Activated naive CD8-positive, alpha-beta T cell treated with anti-CD3 and anti-CD28 coated beads for 36 hours (primary cell): ENCODE measurements at places on chromosomes 16 and 17.

DNA sequence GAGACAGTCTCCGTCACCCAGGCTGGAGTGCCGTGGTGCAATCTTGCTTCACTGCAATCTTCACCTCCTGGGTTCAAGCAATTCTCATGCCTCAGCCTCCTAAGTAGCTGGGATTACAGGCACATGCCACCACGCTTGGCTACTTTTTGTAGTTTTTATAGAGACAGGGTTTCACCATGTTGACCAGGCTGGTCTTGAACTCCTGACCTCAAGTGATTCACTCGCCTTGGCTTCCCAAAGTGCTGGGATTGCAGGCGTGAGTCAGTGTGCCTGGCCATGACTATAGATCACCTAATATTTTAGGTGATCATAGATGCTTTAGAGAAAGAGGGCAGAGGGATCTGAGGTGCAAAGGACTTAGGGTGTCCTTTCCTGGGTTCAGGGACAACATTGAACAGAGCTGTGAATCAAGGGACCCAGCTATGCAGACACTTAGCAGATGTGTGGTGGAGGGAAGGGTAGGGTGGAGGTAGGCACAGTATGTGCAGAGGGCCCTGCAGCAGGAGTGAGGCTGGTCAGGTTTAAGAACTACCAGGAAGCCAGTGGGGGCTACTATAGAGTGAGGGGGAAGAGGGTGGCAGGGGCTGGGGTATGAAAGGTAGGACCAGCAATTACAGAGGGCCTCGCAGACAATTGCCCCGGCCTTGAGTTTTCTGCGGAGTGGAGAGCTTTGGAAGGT lies 116.5 kb downstream of the CMIP start:
- DNase-seq = no peak

- no peak for DNase-seq
Observed at GRCh38 chr17:66537502-66537901, 235.1 kb downstream of the PRKCA start.

DNA sequence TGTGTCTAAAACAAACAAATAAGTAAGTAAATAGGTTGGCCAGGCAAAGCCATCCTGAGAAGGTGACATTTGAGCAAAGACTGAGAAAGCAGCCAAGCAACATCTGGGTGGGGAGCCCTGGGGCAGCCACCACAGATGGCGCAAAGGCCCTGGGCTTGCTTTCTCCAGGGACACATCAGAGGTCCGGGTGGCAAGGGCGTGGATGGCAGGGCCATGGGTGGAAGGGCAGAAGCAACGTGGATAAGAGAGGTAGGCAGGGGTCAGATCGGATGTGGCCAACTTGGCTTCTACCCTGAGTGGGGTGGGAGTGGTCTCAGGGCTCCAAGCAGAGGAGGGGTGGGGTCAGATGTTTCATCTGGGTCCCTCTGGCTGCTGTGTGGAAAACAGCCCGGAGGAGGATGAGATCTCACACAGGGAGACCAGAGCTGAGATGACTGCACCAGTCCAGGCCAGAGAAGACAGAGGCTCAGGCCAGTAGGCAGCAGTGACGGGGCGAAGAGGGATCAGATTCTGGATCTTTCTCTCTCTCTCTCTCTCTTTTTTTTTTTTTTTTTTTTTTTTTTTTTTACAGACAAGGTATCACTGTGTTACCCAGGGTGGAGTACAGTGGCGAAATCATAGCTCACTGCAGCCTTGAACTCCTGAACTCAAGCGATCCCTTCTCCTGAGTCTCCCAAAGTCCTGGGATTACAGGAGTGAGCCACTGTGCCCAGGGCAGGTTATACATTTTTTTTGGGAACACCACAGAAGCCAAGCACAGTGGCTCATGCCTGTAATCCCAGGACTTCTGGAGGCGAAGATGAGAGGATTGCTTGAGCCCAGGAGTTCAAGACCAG lies 6.1 kb upstream of the SPN start:
- no peak for DNase-seq

GRCh38 chr17:17681187-17681743 lies at the start of gene RAI1:
Gene RAI1 (plus strand): TSS chr17:17681458. CDS start chr17:17792949, 111,491 bp downstream.
- DNase-seq = peak; percentile 84

DNA sequence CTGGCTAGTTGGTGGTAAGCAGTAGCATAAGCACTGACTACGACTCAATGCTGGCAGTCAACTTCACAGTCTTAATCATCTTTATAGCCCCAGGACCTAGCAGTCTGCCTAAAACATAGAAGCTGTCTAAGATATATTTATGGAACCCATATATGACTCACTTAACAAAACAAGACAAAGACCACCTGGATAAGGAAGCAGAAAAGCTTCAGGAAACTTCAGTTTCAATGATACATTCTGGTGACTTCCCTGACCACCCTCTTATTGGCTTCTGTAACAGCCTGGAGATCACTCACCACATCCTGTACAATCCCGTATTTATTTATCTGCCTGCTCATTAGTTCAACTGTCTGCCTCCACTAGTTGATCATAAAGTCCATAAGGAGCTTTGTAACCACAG lies 95.5 kb downstream of the PMP22 start:
- no peak for DNase-seq

- DNase-seq = no peak
Observed at GRCh38 chr16:49526860-49527365, 153.3 kb downstream of the C16orf78 start.

DNA sequence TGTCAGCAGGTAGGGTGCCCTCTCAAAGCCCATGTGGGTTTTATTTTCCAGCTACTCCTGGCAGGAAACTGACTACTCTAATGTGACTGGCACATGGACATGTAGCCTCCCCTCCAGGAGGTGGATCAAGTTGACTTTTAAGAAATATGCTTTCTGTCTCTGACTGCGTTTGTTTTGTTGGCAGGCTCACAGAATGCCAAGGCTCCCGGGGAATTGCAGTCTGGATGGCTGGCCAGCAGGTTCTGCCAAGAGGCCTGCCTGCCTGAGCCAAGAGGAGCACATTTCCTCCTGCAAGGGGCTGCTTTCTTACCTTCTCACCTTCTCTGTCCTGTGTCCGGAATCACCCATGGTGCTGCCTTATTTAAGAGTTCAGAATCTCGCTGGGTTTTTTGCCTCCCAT lies 217.3 kb upstream of the ERCC4 start:
- no peak for DNase-seq

DNA sequence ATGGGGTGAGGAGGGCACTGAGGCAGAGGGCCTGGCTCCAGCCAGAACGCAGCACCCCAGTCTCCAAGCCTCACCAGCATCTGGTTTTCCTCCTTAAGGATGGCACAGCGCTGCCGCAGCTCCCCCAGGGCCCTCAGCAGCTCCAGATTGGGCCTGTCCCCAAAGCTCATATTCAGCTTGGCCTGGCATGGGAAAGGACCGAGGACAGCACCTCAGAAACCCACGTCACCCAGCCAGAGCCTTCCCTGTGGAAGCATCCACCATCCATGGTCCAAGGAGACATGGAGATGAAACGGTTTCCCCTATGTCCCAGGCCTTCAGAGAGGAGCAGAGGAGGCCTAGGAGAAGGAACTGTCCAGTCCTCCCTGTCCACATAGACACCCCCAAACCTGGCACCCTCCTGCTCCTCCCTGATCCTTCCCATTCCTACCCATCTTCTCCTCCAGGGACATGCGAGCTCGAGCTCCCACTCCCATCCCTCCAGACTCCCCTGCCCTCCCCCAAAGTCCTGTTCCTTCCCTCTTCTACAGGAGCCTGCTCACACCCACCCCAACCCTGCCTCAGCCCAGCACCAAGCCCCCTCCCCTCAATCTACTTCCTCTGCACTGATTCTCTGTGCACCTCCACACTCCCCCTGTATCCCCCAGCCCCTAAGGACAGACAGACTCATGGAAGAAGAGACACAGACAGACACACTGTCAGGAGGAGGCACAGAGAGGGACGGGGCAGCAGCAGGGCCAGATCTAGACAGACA lies 1.8 kb downstream of the TSPOAP1 start:
- DNase-seq = no peak

GRCh38 chr17:39165178-39165840 lies 652 bp downstream of the ARL5C start:
- no peak for DNase-seq

GRCh38 chr16:26727848-26728247 lies 338.9 kb upstream of the C16orf82 start:
- DNase-seq = no peak

DNA sequence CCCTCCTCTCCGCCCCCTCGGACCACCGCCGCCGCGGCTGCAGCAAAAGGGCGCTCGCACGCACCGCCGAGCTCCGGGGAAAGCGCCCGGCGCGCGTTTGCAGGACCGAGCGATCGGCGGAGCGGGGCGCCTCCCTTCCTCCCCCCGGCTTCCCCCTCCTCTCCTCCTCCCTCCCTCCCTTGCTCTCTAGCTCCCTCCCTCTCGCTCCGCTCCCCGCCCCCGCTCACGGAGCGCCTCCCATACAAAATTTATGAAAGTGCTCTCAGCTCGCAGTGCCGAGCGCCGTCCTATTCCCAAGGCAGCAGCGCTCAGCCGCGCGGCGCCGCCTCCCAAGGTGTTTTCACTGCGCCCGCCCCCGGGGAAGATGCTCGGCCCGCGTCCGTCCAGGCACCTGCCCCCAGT lies at the start of gene RTN4RL1:
RTN4RL1 (minus strand) TSS at position 115 of the 402 bp plus-strand sequence. CDS start 469 bp downstream, outside the sequence.
- DNase-seq = peak; percentile 63

DNA sequence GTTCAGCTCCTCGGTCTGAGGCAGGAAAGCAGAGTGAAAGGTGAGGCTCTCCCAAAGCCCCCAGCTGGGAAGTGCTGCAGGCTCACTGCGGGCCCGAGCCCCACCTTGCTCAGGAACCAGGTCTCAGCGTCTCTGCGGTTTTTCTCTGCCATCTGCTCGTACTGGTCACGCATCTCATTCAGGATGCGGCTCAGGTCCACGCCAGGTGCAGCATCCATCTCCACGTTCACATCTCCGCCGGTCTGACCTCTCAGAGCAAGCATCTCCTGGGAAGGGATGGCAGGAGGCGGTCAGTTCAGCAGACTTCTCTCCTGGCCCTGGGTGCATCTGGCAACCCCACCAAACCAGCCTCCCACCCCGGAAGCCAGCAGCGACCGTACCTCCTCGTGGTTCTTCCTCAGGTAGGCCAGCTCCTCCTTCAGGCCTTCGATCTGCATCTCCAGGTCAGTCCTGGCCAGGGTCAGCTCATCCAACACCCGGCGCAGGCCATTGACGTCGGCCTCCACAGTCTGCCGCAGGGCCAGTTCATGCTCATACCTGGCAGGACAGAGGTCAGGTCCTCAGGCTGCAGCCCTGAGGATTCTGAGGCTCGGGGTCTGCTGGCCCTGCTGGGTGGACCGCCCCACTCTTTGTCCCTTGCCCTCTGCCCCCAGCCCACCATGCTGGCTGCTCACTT lies 1.5 kb downstream of the KRT16 start:
- DNase-seq = no peak

GRCh38 chr16:6558661-6559060 lies 774.0 kb upstream of the RBFOX1 start:
- no peak for DNase-seq

DNA sequence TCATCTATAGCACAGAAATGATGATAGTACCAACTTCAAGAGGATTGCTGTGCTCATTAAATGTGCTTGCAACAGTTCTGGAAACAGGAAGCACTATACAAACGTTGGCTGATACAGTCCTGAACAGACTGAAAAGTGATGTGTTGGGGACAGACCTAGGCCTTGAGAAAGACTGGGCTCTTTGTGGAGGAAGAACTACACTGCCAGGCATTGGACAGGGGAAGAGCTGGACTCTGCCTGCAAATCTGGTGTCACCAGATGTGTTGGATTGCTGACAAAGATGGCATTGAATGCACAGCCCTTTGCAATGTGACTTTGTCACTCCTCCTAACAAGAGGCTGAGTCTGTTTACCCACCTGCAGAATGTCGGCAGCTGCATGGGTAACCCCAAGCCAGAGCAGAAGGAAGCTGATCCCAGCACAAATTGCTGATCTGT lies 12.4 kb upstream of the ST6GALNAC2 start:
- no peak for DNase-seq

- no peak for DNase-seq
Observed at GRCh38 chr16:27214084-27214961, 11.0 kb downstream of the KDM8 start.

- no peak for DNase-seq
Observed at GRCh38 chr16:67437513-67437912, 6.6 kb downstream of the HSD11B2 start.

DNA sequence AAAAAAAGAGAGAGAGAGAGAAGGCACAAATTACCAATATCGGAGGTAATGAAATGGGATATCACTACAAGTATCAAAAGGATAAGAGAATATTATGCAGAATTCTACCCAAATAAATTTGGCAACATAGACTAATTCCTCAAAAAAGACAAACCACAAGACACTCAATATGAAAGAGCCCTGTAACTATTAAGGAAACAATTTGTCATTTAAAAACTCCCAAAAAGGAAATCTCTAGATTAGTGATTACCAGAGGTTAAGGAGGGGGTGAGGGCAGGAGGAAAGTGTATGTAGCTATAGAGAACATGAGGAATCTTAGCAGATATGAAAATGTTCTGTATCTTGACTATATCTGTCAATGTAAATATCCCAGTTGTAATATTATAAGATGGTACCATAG lies 54.0 kb downstream of the CFDP1 start:
- no peak for DNase-seq

DNA sequence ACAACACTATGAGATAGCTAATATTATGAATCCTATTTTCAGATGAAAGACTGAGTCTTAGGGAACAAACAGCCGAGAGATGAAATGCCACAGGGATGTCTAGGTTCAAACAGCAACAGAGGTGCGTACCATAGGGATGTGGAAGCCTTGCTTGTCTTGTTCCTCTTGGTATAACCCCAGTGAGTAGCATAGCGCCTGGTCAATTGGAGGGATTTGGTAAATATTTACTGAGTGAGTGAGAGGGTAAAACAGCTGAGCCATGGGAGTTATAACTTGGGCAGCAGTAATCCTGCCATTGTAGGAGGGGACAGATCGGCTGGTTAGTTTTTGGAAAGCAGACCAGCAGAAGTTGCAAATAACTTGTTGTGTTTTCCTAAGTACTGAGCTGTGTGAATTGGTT lies 80.2 kb downstream of the WWOX start:
- DNase-seq = no peak

- DNase-seq = no peak
Observed at GRCh38 chr16:49608779-49609178, 235.2 kb downstream of the C16orf78 start.

- DNase-seq = no peak
Observed at GRCh38 chr17:50582741-50583140, 22.2 kb downstream of the CACNA1G start.

DNA sequence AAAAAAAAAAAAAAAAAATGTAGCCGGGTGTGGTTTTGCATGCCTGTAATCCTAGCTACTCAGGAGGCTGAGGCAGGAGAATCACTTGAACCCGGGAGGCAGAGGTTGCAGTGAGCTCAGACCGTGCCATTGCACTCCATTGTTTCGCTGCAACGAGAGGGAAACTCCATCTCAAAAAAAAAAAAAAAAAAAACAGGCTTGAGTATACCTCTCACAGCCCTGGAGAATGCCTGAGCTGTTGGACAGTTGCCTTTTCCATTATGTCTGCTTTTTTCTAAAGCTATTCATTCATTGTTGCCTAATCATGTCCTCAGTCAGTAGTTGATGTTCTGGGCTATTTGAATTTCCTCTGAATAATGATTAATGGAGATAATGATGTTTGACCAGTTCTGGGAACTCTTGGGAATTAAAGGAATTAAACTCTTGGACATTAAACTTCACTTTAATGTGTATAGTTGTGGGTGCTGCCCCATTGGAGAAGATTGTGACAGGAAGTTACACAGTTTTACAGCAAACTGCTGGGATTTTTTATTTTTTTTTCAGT lies 11.8 kb downstream of the HMOX2 start:
- DNase-seq = no peak

GRCh38 chr16:47127541-47127940 lies 16.2 kb downstream of the NETO2 start:
- DNase-seq = no peak
